ENCODE measurements at places on chromosomes 2 and 18.

GRCh38 chr2:138255670-138256069 is 245.9 kb upstream of the SPOPL start:
- DNase-seq = no peak

DNA sequence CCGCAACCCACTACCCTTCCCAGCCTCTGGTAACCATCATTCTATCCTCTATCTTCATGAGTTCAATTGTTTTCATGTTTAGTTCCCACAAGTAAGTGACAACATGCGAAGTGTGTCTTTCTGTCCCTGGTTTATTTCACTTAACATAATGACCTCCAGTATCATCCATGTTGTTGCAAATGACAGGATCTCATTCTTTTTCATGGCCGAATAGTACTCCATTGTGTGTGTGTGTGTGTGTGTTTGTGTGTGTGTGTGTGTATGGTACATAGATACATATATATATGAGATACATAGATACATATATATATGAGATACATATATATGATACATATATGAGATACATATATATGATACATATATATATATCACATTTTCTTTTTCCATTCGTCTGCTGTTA is 196.3 kb upstream of the STK17B start:
- no peak for DNase-seq

GRCh38 chr18:7735626-7736175 is 168.6 kb downstream of the PTPRM start:
- DNase-seq = no peak

- peak; percentile 10 for DNase-seq
Measured at GRCh38 chr2:172931918-172932520, 143.6 kb upstream of the MAP3K20 start.

DNA sequence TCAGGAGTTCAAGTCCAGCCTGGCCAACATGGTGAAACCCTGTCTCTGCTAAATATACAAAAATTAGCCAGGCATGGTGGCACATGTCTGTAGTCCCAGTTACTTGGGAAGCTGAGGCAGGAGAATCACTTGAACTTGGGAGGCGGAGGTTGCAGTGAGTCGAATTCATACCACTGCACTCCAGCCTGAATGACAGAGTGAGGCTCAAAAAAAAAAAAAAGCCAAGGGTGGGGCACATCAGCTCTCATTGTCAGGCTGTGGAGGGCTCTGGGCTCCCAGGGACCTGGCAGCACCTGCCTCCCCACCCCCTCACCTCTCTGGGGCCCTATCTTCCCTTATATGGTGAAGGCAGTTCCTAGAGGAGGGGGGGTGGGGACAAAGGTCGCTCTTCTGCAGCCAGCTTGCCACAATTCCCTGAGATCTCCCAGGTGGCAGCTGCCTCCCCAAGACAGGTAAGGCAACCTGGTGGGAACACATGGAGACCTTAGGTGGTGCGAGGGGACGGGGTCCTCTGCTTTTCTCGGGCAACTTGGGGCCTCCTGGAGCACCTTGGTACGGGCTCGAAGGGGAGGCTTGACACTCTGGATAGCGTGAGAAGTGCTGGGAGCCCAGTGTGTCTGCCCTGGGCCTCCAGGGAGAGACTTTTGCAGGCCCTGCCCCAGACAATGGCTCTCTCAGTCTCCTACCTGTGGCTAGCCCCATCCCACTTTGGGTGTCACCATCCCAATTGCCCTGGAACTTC is at the start of gene VIL1:
Gene VIL1 (plus strand): TSS at position 407 of the 742 bp plus-strand sequence. CDS start 4,656 bp downstream, outside the sequence.
- no peak for DNase-seq

- no peak for DNase-seq
Measured at GRCh38 chr18:28115149-28115550, 61.8 kb downstream of the CDH2 start.

DNA sequence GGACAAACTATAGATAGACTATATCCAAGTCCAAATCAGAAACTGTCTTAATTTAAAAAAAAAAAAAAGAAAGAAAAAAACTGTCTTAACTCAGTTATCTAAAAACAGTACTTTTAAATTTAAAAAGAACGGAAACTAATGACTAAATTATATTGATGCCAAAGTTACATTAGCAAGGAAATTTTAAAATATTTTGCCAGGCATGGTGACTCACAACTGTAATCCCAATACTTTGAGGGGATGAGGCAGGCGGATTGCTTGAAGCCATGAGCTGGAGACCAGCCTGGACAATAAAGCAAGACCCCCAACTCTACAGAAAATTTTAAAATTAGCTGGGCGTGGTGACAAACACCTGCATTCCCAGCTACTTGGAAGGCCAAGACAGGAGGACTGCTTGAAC is 30.9 kb downstream of the MEMO1 start:
- no peak for DNase-seq

- no peak for DNase-seq
Measured at GRCh38 chr2:40353231-40353630, 98.7 kb downstream of the SLC8A1 start.

DNA sequence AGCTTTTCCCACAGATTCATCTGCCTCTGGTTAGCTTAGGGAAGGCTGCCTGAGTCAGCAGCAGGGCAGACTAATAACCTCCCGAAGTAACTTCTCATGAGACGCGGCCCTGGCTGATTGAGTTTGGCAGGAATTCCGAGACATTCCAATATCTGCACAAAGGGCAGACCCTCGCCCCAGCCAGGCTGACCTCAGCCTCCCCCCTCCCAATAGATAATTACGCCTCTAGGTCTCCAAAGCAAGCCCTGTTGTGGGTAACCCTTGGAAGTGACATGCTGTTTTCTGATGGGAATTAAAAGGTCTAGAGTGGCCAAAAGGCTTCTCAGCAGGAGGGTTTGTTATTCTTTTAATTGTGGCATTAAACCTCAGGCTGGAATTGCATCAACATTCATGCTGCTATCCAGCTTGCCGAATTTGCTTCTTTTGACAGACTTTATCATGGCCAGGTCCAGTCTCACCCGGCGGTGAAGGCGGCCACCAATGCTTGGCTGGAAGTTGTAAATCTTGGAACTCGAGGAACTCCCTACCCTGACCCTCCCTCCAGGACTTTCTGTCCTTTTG is 98.0 kb upstream of the SLC14A2 start:
- no peak for DNase-seq

DNA sequence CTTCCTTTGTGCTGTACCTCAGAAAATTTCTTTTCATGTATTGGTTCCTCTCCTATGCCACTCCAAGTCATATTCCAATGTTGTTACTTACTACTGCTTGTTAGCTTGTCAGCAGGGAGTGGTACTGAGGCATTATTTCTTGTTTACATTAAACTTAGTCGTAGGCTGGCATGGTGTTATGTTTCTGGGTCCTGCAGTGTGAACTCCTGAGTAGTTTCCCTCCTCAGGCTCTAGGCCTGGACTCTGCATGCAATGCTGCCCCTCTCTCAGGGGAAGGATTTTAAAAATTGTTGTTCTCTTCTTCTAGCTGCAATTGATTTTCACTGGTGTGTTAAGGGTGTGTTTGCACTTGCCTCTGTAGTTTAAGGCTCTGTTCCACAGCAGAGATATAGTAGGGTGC is 671.6 kb downstream of the PLCL1 start:
- DNase-seq = no peak

GRCh38 chr18:80159713-80160636 is 50.9 kb downstream of the ADNP2 start:
- DNase-seq = no peak

DNA sequence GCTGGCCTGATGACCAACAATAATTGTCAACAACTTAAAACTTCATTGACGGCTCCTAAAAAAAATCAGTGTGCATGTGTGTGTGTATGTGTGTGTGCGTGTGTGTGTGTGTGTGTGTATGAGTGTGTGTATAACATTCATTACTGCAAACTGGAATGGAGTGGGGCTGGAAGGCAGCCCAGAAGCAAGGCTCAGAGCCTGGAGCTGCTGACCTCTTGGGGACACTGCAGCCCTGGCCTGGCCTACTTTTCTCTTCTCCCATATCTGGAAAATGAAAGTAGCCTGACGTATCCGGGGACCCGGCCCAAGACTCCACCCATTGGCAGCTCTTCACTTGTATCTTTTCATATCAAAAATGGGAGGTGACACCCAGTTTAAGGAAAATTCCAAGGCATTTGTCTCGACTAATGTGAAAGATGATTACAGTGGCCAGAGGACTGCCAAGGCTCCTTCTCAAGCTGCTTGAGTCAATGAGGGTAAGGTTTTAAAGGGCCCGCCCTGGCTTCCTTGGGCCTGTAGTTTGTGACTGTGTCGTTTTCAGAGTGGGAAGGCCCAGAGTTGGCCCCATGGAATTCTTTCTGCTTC is 72.4 kb upstream of the IL1R1 start:
- no peak for DNase-seq

- DNase-seq = no peak
Measured at GRCh38 chr2:24682304-24682703, 110.9 kb downstream of the PTRHD1 start.
